ENCODE measurements at places on chromosomes 13 and 19.

GRCh38 chr13:82356667-82357410 lies 1525.4 kb downstream of the SLITRK1 start:
- no peak for DNase-seq

- peak; percentile 85 for DNase-seq
Observed at GRCh38 chr19:17841810-17842662, 5.7 kb downstream of the JAK3 start.

DNA sequence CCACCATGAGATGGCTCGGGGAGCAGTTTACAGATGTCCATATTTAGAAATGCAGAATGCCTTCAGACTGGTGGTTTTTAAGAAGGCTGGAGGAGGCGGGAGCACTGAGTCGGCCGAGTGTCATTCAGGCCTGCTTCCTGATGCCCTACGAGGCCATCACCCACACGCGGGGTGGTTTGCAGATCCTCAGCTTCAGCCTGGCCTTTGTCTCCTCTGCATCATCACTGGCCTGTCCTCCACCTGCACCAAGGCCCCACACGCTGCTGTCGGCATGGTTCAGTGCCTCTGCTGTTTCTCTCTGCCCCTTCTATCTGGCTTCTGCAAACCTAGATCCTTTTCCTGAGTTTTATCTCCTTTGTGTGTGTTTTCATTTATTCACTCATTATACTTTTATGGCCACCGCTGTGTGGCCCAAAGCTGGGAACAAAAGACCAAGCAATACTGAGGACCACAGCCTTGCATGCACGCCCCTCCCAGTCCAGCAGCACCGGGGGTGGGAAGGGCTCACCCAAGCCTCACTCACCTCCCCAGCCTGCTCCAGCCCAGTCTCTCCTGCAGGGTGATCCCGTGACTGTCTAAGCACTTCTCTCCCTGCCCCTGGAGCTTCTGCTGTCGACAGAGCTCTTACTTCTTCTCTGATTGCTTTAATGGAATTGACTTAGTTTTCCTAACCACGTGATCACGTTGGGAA lies 240.8 kb downstream of the TEX29 start:
- no peak for DNase-seq

DNA sequence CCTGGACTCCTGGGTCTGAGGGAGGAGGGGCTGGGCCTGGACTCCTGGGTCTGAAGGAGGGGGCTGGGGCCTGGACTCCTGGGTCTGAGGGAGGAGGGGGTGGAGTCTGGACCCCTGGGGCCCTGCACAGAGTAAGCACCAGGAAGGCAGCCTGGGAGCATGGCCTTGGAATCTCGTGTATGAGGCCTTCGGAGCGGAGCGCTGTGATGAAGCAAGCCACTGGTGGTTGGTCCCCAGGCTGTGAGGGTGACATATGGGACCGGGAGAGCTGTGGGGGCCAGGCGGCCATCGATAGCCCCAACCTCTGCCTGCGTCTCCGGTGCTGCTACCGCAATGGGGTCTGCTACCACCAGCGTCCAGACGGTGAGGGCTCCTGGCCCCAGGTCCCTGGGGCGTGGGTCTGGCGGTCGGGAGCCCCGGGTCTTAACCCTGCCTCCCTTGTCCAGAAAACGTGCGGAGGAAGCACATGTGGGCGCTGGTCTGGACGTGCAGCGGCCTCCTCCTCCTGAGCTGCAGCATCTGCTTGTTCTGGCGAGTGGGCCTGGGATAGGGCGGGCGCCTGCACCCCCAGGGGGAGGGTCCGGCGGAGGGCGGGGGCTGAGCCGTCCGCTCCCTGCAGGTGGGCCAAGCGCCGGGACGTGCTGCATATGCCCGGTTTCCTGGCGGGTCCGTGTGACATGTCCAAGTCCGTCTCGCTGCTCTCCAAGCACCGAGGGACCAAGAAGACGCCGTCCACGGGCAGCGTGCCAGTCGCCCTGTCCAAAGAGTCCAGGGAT lies 918 bp downstream of the TMEM190 start:
- DNase-seq, result no peak

GRCh38 chr19:46972311-46972710 lies 47.3 kb upstream of the NPAS1 start:
- DNase-seq, result no peak

GRCh38 chr19:33374236-33374714 lies 766 bp downstream of the CEBPG start:
- DNase-seq, result no peak

GRCh38 chr13:32471187-32471922 lies 43.4 kb upstream of the N4BP2L1 start:
- DNase-seq, result peak; percentile 37

- no peak for DNase-seq
Observed at GRCh38 chr13:83450591-83450990, 431.7 kb downstream of the SLITRK1 start.

- no peak for DNase-seq
Observed at GRCh38 chr13:114279758-114280355, 1.5 kb upstream of the UPF3A start.

DNA sequence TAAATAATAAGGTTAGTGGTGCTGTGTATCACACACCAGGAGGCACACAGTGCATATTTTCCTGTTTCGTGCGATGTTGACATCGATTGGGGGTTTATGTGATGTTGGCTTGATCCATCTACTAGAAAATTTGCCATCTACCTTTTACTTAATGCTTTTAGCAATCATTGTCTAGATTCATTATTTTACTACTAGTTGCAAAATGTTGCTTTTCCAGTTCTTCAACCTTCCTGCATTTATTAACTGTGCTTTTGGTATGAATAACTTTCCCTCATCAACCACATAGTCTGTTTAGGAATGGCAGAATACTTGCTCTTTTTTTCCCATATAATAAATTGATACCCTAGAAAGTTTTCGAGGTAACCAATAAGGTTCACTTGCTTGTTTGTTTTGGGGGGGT lies 17.5 kb downstream of the C13orf42 start:
- no peak for DNase-seq

Measured in left cardiac atrium (tissue), 4 donors.